Ascending aorta (tissue), 2 donors: ENCODE measurements at places on chromosomes 16 and 17. TPM values are rescaled to one million over a fixed set of nuclear protein-coding genes. Genes with fewer than 3 reads are reported as not detected.
A peak's percentile ranks its signal among the peaks of the same experiment; 100 is the strongest.

DNA sequence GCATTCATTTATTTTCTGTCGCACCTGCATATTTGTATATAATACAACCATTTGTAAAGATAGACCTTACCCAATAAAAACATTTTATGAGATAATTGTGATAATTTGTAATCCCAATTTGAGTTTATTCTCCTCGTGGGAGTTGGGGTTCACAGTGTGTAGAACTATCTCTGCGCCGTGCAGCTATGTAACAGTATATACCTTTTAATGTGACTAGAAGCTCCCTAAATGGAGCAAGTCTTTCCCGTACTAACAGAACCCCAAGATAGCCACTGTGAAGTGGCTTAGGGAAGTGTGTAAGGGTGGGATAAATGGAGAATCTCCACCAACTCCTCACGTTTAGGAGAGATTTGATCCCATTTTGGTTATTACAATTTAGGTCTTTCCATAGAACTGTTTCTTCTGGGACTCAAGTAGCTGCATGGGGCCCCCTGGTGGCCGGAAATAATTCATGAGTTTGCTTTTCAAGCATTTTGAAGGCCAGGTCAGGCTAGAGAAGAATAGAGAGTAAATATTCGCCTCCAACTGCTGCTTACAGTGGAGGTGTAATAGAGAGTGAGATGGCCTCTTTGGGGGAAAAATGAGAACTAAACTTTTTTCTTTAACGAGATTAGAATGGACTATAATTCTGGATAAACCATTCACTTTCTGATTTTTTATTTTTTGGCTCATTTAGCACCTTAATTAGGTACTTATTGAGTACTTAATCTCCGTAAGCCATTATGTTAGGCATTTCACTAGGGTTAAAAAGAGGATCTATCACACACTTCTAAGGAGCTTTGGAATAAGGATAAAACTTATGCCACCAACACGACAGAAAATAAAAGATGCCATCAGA, 4.5 kb downstream of the TMEM100 start:
- H3K4me1 ChIP-seq: peaks cover 6% of the 10 kb centered on the region
- no peak for DNase-seq
- no peaks in the 10 kb centered on the region for H3K27me3 ChIP-seq
- H3K27ac ChIP-seq: no peak overlapping the region
- H3K4me3 ChIP-seq: no peak overlapping the region
- no peaks in the 10 kb centered on the region for H3K36me3 ChIP-seq

- H3K27ac ChIP-seq: no peak overlapping the region
- H3K4me3 ChIP-seq: no peak overlapping the region
- DNase-seq: no peak
- H3K36me3 ChIP-seq: no peaks in the 10 kb centered on the region
These were observed 244.6 kb upstream of the SDK2 start for GRCh38 chr17:73888862-73889261.

- H3K27me3 ChIP-seq: no peaks in the 10 kb centered on the region
- no peak overlapping the region for H3K27ac ChIP-seq
These were observed 10.3 kb upstream of the HAPSTR1 start for GRCh38 chr16:9081158-9081557.

DNA sequence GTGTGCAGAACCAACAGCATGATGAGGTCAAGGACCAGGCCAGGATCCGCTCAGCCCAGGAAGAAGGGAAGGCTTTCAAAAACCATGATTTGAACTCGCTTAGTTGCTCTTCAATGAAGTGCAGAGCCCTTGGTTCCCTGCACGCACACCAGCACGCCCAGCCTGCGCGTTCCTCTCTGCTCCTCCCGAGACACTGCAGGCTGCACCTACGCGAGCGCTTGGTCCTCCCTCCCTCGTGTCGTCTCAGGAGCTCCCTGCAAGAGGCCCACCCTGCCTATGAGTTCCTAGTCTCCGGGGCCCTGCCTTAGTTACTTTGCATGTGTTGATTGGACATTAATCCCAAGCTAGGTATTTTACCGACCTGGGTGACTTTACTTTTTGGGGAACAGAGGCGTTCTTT, 132.9 kb upstream of the TNRC6C start:
- DNase-seq: peak; percentile 46
- H3K27me3 ChIP-seq: no peaks in the 10 kb centered on the region
- H3K27ac ChIP-seq: no peak overlapping the region
- H3K4me3 ChIP-seq: no peak overlapping the region
- no peaks in the 10 kb centered on the region for H3K36me3 ChIP-seq
- H3K4me1 ChIP-seq: peaks cover 27% of the 10 kb centered on the region

DNA sequence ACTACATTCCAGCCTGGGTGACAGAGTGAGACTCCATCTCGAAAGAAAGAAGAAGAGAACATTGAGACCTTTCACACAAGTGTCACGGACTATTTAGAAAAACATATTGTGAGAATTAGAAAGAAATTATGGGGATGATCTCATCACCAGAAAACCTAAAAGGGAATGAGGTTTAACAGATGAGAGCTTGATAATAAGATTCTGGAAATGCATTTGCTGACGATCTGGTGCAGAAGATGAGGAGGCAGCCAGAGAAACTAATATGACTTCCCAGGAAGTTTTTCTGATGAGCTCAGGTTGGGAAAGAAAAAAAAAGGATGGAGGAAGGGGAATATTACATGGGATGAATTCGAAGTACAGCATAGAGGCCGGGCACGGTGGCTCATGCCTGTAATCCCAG, 10.8 kb upstream of the APOH start:
- no peak overlapping the region for H3K4me3 ChIP-seq
- no peak for DNase-seq
- no peaks in the 10 kb centered on the region for H3K36me3 ChIP-seq
- H3K27ac ChIP-seq: no peak overlapping the region

- H3K4me3 ChIP-seq: peak overlapping the region; percentile 26
- no peak overlapping the region for H3K27ac ChIP-seq
- no peaks in the 10 kb centered on the region for H3K27me3 ChIP-seq
- peaks cover 24% of the 10 kb centered on the region for H3K4me1 ChIP-seq
- H3K36me3 ChIP-seq: no peaks in the 10 kb centered on the region
These were observed 3.6 kb downstream of the USP7 start for GRCh38 chr16:8959921-8960787.

DNA sequence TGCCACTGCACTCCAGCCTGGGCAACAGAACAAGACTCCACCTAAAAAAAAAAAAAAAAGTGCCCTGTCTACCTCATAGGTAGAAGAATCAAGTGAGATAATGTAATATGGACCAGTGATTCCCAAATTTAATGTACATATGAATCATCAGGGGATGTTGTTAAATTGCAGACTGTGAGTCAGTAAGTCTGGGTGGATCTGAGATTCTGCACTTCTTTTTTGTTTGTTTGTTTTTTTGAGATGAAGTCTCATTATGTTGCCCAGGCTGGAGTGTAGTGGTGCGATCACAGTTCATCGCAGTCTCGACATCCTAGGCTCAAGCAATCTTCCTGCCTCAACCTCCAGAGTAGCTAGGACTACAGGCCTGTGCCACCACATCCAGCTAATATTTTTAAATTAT, 31.6 kb downstream of the HOXB1 start:
- no peaks in the 10 kb centered on the region for H3K36me3 ChIP-seq
- H3K27ac ChIP-seq: no peak overlapping the region
- no peak overlapping the region for H3K4me3 ChIP-seq
- no peaks in the 10 kb centered on the region for H3K27me3 ChIP-seq

DNA sequence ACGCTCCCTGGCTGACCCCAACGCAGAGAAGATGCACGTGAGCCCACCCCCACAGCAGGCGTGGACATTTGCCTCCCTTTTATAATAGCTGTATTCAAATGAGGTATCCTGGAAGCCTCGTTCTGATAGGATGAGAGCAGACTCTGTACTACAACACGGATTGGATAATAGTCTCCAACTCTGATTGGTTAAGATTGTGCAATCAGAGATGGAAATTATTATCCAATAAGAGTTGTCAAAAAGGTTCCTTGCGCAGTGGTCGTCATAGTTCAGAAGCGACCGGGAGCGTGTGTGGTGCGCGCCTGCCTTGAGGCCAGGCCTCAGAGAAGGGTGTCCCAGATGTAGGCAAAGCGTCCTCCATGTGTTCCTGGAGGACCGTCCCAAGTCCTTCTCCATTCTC, 104.6 kb downstream of the USP22 start:
- no peak overlapping the region for H3K4me3 ChIP-seq
- H3K27ac ChIP-seq: no peak overlapping the region
- peaks cover 2% of the 10 kb centered on the region for H3K4me1 ChIP-seq
- H3K27me3 ChIP-seq: no peaks in the 10 kb centered on the region

DNA sequence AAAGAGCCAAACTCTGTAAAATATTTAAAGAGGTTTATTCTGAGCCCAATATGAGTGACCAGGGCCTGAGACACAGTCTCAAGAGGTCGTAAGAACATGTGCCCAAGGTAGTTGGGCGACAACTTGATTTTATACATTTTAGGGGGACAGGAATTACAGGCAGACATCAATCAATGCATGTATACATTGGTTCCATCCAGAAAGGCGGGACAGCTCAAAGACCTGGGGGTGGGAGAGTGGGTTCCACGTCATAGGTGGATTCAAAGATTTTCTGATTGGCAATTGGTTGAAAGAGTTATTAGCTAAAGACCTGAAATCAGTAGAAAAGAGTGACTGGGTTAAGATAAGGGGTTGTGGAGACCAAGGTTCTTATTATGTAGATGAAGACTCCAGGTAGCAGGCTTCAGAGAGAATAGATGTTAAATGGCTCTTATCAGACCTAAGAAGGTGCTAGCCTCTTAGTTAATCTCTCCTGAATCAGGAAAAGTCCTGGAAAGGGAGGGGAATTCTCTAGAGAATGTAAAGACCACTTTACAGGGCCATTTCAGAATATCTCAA, 32.4 kb downstream of the HSBP1 start:
- no peak overlapping the region for H3K4me3 ChIP-seq
- no peak overlapping the region for H3K27ac ChIP-seq
- no peak for DNase-seq
- no peaks in the 10 kb centered on the region for H3K4me1 ChIP-seq
- no peaks in the 10 kb centered on the region for H3K36me3 ChIP-seq

GRCh38 chr17:21199856-21200255, 14.1 kb downstream of the TMEM11 start:
- no peak overlapping the region for H3K27ac ChIP-seq
- no peaks in the 10 kb centered on the region for H3K27me3 ChIP-seq
- no peak for DNase-seq
- no peak overlapping the region for H3K4me3 ChIP-seq

DNA sequence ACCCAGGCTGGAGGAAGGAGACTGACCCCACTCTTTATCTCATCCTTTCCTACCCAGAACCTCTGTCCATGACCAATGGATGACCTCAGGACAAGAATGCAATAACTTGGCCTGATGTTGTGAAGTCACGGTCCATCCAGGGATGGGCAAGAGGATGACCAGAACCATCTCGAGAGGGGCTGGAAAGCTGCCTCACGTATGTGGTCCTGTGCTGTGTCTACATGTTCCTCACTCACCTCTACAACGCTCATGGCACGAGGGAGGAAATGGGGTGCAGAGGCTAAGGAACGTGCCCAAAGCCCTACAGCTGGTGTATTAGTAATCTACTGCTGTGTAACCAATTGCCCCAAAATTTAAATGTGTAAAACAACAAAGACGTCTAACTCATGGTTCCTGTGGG, 7.3 kb upstream of the KCTD5 start:
- no peaks in the 10 kb centered on the region for H3K27me3 ChIP-seq
- DNase-seq: no peak
- H3K4me3 ChIP-seq: no peak overlapping the region
- peaks cover 10% of the 10 kb centered on the region for H3K4me1 ChIP-seq

DNA sequence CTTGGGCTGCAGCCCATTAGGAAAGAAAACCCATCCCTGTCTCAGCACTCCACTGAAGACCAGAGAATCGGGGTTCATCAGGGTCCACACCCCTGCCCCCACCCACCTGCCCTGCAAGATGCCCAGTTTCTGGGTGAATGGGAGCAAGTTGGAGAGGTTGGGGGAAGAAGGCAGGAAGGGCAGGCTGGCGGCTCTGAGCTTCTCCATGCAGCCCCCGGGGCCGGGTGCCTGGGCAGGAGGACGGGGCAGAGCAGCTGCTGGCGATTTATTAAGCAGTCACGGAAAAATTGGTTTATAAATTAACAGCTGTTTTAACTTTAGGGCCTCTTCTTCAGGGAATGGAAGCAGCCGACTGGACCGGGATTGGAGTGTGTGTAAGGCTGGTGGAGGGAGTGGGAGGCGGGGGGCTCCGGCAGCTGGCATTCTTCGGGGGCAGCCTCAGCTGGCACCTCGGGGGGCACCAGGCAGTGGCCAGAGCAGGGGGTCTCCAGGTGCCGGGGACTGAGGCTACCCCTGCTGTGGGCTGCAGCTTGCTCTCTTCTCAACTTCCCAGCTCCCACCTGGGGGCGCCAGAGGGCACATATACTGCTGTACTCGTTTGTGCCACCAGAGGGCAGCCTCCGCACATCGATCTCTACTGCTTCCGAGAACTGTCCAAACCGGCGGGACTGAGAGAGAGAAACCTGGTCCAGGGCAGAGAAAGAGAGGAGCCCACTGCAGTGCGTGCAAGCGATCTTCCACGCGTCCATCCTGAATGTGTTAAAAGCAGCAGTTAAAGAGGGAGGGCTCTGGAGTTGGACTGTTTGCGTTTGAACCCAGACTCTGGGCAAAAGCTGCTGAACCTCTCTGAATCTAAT, 5.0 kb upstream of the PPP1R1B start:
- no peak overlapping the region for H3K27ac ChIP-seq
- peaks cover 5% of the 10 kb centered on the region for H3K4me1 ChIP-seq
- H3K36me3 ChIP-seq: no peaks in the 10 kb centered on the region

DNA sequence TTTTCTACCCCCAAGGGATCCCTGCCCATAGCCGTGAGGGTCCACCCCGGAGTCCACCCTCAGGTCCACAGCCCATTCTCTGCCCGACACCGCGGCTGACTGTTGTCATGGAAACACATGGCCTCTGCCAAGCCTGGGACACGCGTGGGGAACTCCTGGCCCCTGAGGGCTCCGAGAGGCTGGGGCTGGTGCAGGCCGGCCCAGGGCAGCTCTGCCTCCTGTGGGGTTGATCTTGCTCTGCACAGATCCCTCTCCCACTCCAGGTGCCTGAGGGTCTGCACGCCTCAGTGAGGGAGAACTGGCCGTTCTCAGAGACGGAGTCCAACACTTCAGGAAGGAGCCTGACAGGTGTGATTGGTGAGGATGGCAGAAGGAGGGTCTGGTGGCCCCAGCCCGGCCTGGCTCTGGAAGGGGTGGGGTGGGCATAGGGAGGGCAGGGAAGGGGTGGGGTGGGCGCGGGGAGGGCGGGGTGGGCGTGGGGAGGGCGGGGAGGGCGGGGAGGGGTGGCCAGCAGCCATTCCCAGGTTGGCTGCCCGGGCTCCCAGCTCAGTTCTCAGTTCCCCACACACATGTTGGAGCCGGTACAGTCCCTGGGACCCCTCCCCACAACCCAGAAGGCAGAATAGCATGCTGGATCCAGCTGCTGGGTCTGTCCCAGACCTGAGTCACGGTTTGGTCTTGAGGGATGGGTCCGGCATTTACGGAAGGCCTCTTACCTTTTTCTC, 6.4 kb downstream of the MRPL28 start:
- no peaks in the 10 kb centered on the region for H3K27me3 ChIP-seq
- DNase-seq: no peak
- H3K36me3 ChIP-seq: peaks cover 24% of the 10 kb centered on the region
- no peak overlapping the region for H3K4me3 ChIP-seq

- no peaks in the 10 kb centered on the region for H3K4me1 ChIP-seq
- no peaks in the 10 kb centered on the region for H3K36me3 ChIP-seq
- H3K4me3 ChIP-seq: no peak overlapping the region
- no peak for DNase-seq
- H3K27me3 ChIP-seq: no peaks in the 10 kb centered on the region
- no peak overlapping the region for H3K27ac ChIP-seq
These were observed 13.6 kb downstream of the MRM1 start for GRCh38 chr17:36614933-36615332.

The GRAPL gene
- not detected for total RNA-seq

The PALB2 gene
- 2.1 TPM for total RNA-seq

The COASY gene
- total RNA-seq: 10.9 TPM

The CTRB2 gene
- total RNA-seq: not detected
